ENCODE measurements at places on chromosomes 12 and 14. TPM values are rescaled to one million over a fixed set of nuclear protein-coding genes. Genes with fewer than 3 reads are reported as not detected.

- DNase-seq, result peak; percentile 32
Observed at GRCh38 chr14:95314609-95315008, 5.1 kb downstream of the CLMN start.

- DNase-seq, result no peak
Observed at GRCh38 chr12:6097411-6097810, 27.1 kb downstream of the VWF start.

DNA sequence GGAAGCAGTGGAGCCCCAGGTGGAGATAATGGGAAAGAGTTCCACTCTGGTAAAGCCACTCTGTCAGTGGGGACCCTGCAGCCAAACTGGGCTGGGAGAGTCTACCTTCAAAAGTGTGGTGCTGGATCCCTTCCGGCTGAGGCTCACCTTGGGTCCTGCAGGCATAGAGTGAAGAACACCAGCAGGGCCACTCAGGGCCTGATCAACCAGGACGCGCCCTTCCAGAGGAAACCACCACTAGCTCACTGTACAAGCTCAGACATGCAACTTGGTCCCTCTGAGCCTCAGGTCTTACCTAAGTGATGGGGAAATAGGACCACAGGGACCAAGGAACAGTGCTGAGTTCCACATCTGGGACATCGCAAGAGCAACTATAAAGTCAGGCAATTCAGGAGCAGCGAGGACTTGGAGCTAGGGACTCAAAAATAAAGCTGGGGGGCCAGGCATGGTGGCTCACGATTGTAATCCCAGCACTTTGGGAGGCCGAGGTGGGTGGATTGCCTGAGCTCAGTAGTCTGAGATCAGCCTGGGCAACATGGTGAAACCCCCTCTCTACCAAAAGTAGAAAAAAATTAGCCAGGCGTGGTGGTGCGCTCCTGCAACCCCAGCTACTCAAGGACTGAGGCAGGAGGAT lies 5.9 kb upstream of the PRPH start:
- DNase-seq, result no peak

GRCh38 chr12:57530396-57531142 lies 7.9 kb downstream of the MBD6 start:
- DNase-seq, result no peak

- no peak for DNase-seq
Observed at GRCh38 chr14:99325591-99325990, 53.6 kb upstream of the BCL11B start.

- DNase-seq, result peak; percentile 31
Observed at GRCh38 chr14:32259368-32260013, 56.4 kb upstream of the RNU6-8 start.

GRCh38 chr14:31068235-31068634 lies 42.1 kb upstream of the STRN3 start:
- DNase-seq, result no peak

The PLEKHD1 gene
- total RNA-seq, result 0.13 TPM

The AGAP2 gene
- total RNA-seq, result 68.6 TPM

The KRT77 gene
- total RNA-seq, result not detected

All from activated CD8-positive, alpha-beta T cell treated with anti-CD3 and anti-CD28 coated beads, Interleukin-2, amount 10 ng/mL, durations not matched to agents 7 days and 5 days (primary cell).